NAMALWA (cell line): ENCODE measurements at places on chromosomes 13 and 19.

DNA sequence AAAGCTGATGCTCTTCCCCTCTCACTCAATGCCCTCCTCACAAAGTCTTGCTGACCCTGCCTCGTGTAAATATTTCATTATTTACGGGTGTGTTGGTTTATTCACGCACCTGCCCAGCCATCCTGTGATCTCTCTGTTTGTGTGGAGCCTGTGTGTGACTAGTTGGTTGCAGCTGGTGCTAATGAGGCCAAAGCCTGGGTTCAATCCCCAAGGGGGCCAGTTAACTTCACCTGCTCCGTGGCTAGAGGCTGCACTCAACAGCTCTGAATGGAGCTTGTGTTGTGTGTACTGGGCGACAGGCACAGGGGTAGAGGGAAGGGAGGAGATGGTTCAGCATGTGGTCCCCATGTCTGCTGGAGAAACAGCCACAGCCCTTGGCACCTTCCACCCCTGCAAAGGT lies 109.5 kb downstream of the DNAJC15 start:
- DNase-seq: peak; percentile 55

GRCh38 chr13:22422712-22423111 lies 751.8 kb downstream of the FGF9 start:
- no peak for DNase-seq

DNA sequence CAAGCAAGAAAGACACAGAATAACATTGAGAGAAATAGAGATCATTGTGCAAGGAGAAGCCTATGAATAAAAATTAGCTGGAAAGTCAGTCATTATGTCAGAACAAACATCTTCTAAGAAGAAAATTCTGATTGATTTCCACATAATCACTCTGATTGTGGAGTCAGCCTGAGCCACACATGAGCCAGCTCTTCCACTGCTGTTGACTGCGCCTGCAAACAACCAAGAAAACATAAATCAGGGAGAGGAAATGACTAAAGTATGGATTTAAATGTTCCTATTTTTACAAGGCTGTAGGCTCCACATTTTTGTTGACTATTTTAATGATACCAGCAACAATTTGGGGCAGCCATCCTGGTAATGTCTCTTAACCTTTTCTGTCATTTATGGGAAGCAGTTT lies 962.3 kb downstream of the EFNB2 start:
- no peak for DNase-seq

GRCh38 chr19:6822311-6822670 lies 49.8 kb downstream of the VAV1 start:
- DNase-seq: no peak

DNA sequence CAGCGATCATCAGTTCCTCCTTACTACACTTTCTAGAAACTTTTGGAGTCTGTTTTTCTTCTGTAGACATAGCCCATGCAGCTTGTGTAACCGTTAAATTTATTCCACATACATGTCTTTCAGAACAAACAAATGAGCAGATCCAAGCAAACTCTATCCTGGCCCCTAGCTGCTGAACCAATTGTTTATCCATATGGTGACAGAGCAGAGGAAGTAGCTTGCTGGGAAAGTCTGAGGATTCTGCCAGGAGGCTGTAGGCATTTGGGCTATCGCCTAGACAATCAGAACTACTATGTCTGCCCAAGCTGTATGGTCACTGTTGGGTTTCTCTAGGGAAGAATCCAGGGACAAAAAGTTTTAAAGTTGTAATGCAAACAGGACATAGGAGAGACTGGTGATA lies 343.7 kb downstream of the SPRY2 start:
- no peak for DNase-seq
